ENCODE measurements at places on chromosomes 11 and 22.

- DNase-seq = no peak
Observed at GRCh38 chr11:34348096-34348495, 9.7 kb downstream of the ABTB2 start.

DNA sequence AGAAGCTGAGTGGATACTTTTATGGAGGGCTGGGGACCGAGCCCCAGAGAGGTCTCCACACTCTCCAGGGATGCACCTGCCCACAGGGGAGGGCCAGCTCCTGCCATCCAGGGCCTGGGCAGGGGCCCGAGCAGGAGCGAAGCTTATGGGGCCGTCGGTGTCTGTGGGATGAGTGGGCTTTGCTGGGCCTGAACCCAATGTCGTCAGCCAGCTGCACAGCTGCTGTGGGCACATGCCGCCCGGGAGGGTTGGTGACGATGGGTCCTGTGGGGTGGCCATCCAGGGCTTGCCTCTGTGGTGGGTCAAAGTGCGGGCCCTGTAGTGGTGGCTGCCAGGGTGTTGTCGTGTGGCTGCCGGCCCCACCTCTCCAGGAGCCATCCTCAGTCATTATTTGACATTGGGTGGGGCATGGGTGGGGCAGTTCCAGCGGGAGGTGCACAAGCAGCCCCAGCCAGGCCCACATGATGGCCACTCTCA, 447.1 kb downstream of the TBC1D22A start:
- no peak for DNase-seq

GRCh38 chr22:42792909-42793847, 63.9 kb downstream of the ARFGAP3 start:
- no peak for DNase-seq

GRCh38 chr22:50209893-50210292, 9.1 kb downstream of the SELENOO start:
- DNase-seq = no peak

DNA sequence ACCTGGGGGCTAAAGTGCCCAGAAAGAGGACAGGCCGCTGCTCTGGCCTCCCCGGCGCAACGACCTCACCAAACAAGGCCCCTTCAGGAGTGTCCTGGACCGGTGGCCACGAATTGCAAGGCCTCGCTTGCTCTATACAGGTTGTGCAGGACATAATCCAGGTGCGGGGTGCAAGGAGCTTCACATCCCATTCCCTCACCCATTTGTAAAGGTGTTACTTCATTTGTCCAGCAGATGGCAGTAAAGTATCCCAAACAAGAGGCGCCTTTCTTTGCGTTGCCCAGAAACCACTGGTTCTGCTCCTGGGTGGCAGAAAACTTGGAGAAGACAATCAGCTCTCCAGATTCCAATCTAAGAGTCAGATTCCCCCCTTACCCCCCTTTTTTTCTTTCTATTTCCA, 35.9 kb upstream of the PRDM11 start:
- DNase-seq = peak; percentile 70

- no peak for DNase-seq
Observed at GRCh38 chr11:113849713-113850112, 25.7 kb downstream of the USP28 start.

GRCh38 chr11:92131289-92131865, 93.2 kb upstream of the FAT3 start:
- no peak for DNase-seq

- DNase-seq = no peak
Observed at GRCh38 chr11:102967497-102967896, 12.0 kb upstream of the MMP13 start.

DNA sequence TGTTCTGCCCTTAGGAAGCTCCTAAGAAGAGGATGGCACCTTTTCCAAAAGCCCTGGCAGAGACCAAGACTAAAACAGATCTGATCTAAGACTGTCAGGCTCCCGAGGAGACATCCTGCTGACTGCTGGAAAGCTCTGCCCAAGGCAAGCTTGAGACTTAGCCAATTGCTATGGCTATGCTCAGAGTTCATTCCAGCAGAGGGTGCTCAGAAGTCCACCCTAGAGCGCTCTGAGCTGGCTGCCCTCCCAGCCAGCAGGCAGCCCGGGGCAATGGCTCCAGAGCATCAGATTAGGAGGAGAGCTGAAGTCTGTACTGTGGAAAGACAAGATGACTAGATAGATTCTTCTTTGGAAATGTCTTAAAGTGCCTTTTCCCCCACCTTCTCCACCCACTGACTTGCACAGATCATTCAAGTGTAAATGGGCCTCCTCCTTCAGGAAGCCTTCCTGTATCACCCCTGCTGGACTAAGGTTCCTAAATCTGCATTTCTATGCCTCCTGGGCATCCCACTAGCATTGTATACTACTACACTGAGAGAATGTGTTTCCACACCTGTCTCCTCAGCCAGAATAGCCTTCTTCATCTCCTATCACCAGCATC, 23.4 kb downstream of the LRRC55 start:
- no peak for DNase-seq

GRCh38 chr11:35042913-35043312, 96.1 kb upstream of the CD44 start:
- DNase-seq = no peak

Measured in NCI-H1092 treated with DMSO at 0.1 percent for 48 hours (cell line).